Activated CD8-positive, alpha-beta T cell treated with anti-CD3 and anti-CD28 coated beads, Interleukin-2, amount 10 ng/mL, durations not matched to agents 7 days and 5 days (primary cell): ENCODE measurements at places on chromosomes 13 and 19.

DNA sequence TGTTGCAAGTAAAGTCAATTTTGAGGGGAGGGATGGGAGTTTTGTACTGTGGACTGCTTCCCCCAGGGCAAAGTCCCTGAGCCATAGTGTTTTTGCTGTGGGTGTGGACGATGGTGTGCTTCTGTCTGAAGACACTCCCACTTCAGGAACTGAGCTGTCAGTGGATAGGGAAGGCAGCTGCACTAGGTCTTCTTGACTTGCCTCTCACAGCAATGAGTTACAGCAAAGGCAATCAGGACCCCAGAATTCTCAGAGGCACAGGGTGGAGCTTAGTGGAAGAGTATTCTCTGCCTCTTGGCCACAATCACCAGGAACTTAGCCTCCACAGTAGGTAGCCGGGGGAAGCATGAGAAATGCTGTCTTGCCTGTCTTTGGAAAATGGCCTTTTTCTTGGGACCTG is 1416.6 kb upstream of the MIR17HG start:
- DNase-seq: no peak

DNA sequence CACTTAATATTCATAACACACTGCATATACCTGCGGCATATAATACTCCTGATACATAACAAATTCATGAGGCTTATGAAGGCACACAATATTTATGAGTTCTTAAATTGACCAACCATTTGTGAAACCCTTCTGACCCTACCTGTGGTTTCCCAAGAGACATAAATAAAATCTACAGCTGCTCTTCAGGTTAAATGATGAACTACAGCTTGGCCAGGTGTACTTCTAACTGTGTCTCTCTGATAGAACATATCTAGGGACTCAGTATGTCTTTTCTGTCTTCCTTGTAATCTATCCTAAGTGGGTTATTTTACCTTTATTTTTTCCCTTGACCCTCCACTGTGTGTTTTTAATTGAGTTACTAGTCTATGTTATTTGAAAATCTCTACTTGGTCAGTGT is 189.9 kb upstream of the UFM1 start:
- DNase-seq: no peak

DNA sequence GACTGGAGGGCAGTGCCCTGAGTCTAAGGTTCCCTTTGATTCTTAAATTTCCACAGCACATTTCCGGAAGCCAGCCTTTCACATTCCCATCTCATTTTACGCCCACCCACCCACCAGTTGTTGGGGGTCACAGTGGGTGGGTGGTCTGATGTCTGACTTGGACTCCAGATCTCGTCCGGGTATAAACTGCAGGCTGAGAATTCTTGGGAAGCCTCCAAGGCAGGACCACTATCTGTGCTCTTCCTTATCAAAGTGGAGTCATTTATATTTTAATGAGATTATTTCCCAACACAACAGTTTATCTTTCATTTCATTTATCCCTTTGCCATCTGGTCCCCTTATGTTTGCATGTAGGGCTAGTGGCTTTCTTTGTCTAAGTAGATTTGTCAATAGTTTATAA is 3.6 kb upstream of the FAM124A start:
- DNase-seq: no peak

GRCh38 chr13:72025836-72026235 is 158.8 kb upstream of the DACH1 start:
- no peak for DNase-seq

GRCh38 chr13:30734439-30734838 is 904 bp upstream of the ALOX5AP start:
- no peak for DNase-seq

- DNase-seq: no peak
Observed at GRCh38 chr13:89721216-89721615, 1626.3 kb upstream of the MIR17HG start.

DNA sequence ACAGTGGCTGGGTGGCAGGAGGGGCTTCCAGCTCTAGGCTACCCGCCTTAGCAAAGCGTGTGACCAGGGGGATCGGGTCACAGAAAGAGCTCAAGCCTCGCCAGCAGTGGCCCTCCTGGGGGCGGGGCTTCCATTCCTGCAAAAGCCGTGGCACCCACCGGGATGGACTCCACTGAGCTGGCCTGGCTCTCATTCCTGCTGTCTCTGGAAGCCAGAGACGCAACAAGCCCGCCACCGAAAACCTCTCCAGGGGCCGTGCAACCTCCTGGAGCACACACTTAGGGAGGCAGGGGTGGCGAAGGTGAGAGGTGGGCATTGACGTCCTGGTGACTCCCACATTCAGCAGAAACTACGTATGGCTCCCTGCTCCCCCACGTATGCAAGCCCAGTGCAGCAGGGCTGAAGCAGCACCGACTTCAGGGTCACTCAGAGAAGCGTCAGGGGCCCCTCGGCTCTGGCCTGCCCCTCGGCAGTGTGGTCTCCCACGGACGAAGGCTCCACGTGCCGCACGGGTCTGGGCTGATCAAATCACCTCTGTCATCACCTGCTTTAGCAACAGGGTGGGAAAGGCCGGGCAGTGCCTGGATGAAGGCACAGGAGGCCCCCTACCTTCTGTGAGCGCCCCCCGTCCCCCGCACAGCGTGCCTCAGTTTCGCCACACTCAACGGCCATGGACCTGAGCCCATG is 3.1 kb downstream of the C19orf25 start:
- DNase-seq: no peak

DNA sequence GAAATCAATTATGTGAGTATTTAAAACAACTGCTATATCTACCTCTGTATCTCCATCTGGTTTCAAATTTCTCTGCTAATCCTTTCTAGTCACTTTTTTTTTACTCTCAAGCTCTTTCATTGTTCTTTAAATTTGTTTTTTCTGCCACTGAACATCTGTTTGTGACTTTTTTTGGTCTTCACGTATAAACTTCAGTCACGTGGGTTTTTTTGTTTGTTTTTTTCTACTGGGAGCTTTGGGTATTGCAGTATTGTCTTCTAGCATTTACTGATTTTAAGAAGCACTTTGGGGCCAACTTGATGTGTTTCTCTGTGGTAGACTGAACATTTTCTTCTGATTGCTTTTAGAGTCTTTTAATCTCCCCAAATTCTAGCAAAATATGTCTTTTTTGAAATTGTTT is 262.6 kb upstream of the RXFP2 start:
- no peak for DNase-seq

DNA sequence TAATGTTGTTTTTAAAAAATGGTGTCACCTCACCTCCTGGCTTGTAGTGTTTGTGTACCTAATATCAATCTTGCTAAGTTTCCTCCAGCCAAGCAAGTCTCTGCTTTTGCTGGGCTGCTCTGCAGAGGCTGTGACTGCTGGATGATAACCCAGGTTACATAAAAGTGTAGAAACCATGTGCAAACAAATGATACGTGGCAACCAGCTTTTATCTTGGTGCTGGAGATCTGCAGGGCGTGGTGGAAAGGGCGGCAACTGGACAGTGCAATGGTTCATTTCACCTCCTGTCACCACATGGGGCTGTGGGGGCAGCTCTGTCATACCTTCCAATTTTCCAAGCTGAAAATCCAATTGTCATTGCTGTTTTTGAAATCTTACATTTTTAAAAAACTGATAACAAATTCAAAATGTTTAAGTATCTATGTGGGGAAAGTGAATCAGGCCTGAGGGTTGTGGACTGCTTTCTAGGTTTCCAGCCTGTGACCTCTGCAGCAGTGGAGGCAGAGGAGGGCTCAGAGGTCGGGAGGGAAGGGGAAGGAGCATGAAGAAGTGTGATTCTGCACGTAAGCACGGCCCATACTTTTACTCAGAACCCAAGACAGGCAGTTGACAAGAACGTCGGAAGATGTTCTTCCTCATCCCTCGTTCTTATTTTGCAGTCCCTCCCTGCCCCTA is 9.7 kb downstream of the GPR42 start:
- no peak for DNase-seq

GRCh38 chr13:113048766-113049165 is 56.8 kb upstream of the F7 start:
- no peak for DNase-seq

- DNase-seq: no peak
Observed at GRCh38 chr13:59690857-59691500, 472.7 kb downstream of the DIAPH3 start.

DNA sequence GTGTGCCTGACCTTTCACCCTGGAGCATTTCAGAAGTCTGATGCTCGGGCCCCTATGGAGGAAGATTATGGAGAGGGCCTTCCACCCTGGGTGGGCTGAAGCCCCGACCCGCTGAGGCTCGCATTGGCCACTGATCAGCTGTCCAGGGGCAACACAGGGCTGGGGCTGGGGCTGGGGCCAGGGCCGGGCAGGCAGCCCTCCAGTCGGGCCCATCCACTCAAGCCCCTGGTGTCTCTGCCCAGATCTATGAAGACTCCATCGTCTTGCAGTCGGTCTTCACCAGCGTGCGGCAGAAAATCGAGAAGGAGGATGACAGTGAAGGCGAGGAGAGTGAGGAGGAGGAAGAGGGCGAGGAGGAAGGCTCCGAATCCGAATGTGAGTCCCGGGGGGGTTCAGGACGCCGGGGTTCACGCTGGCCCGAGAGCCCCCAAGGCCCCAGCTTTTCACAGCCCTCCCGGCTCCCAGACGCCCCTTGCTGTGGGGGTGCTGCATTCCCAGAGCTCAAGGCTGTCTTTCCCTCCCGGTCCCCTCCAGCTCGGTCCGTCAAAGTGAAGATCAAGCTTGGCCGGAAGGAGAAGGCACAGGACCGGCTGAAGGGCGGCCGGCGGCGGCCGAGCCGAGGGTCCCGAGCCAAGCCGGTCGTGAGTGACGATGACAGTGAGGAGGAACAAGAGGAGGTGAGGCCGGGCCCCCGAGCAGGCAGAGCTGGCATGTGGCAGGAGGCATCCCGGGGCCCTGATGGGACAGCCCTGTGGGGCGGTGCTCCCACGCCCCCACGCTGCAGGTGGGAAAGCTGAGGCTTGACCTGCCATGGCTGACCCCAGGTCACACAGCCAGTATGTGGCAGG is 29.5 kb upstream of the LDLR start:
- DNase-seq: no peak

GRCh38 chr13:97069050-97069815 is 75.0 kb upstream of the OXGR1 start:
- no peak for DNase-seq

- no peak for DNase-seq
Observed at GRCh38 chr13:22286338-22286737, 615.5 kb downstream of the FGF9 start.

DNA sequence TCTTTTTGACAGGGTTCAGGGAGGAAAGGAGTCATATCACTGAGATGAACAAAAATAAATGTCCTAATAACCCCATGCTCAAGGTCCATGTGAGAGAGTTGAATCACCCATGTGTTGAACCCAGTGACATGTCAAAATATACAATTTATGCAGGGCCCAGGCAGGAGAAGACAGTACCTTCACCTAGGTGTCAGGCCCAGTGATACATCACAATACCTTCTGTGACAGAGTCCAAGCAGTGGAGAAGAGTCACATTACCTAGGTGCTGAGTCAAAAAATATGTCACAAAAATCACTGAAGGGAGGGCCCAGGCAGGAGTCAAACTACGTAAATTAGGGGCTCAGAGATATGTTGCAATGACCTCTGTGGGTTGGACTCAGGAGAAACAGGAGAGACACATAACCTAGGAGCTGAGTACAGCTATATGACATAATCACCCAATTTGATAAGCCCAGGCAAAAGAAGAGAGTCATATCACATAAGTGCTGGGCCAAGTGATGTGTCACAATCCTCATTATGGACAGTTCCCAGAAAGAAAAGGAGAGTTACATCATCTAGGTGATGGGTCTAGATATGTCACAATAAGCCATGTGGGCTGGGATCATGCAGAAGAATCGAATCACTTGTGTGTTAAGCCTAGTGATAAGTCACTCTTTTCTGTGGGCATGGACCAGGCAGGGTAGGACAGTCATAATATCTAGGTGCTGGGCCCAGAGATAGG is 13.8 kb upstream of the ZNF724 start:
- no peak for DNase-seq

DNA sequence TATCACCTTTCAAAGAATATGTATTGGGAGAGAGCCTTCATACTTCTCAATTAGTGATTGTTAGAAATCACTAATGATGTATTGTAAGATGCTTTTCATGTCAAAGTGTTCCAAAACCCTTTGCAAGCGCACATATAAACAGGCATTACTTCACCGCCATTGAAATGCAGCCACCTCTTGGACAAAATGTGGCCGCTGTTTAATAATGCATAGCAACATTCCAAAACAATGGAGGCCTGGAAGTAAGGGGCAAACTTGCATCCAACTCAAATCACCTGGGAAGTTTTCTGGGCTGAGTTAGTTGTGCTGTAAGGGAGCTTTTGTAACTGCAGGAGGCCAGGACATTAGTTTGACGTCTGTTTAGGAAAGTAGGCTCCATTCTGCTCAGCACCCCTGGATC is 438.1 kb downstream of the FGF9 start:
- no peak for DNase-seq

- no peak for DNase-seq
Observed at GRCh38 chr19:35034588-35035382, 4.5 kb downstream of the SCN1B start.

DNA sequence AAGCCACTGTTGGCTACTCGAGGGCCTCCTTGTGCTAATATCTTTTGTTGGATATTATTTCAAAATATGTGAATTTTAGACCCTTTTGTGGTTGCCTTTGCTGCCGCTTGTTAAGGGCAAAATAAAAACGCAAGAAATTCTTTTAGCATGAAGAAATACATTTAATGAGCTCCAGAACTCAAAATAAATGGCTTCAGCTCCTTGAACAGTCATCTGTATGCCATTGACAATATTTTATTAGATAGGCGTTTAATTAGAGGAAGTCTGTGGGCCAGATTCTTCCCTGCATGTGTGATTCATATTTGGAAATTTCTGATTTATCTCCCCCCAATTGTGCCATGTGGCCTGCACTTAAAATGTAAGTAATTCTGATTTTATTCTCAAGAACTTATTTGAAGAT is 177.2 kb downstream of the STK24 start:
- DNase-seq: no peak

GRCh38 chr19:38730731-38731589 is 13.3 kb downstream of the CAPN12 start:
- no peak for DNase-seq

DNA sequence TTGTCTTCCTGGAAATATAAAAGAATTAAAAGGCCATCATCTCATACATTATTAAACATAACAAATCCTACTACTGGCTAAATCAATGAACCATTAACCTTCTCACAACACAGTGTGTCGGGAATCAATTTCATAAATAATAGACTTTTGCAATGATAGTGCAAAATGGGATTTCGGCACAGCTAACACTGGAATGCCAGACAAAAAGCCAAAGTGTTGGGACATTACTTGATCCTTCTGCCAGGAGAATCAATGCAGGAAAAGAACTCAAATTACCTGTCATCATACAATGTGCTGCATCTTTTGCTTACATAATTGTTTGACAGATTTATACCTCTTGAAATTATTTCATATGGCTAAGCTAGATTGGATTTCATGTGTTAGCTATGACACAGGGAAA is 334.3 kb downstream of the MTUS2 start:
- DNase-seq: no peak

DNA sequence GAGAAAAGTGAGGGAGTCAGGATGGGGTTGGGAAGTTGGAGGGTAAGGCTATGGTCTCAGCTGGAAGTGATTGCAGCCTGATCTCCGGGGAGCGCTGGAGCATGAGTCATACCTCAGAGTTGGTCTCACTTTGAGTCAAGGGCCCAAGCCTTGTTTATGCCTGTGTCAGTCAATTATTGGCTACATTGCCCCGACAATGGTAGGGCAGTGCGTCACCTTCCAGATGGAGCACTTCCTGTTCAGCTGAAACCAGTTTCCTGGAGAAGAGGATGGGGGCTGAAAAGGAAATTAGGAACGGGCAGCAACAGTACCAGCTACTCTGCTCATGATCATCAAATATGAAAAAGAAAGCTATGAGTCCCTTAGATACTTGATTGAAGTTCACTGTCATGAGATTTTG is 60.4 kb downstream of the ADGRE1 start:
- DNase-seq: peak; percentile 66
